ENCODE measurements at places on chromosomes 2 and 18.
A peak's percentile ranks its signal among the peaks of the same experiment; 100 is the strongest.

DNA sequence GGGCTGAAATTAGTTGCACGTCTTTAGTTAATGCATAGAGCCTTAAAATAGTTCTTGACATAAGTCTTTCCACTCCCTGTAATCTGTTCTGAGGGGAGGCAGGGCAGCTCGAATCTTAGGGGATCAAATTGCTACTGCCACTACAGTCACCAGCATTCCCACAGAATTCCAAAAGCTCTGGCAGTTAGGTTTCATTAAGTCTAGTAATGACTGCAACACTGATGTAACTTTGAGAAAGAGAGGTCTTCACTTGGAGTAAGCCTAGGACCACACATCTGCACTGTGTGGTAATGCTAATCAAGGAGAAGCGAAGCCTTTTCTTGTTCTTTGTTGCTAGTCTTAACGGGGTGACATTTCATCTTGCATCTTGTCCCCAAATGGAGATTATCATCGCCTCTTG is 19.3 kb upstream of the NCK2 start:
- no peak for DNase-seq

- DNase-seq, result peak; percentile 72
Observed at GRCh38 chr2:65846989-65847678, 414.7 kb upstream of the SPRED2 start.

- peak; percentile 63 for DNase-seq
Observed at GRCh38 chr18:1383465-1383864, 478.8 kb downstream of the ADCYAP1 start.

GRCh38 chr2:122414902-122415301 is 659.5 kb downstream of the TSN start:
- DNase-seq, result no peak

GRCh38 chr2:185360776-185361175 is 377.8 kb upstream of the FSIP2 start:
- no peak for DNase-seq
